KBM-7 (cell line): ENCODE measurements at places on chromosomes 1 and 21.

DNA sequence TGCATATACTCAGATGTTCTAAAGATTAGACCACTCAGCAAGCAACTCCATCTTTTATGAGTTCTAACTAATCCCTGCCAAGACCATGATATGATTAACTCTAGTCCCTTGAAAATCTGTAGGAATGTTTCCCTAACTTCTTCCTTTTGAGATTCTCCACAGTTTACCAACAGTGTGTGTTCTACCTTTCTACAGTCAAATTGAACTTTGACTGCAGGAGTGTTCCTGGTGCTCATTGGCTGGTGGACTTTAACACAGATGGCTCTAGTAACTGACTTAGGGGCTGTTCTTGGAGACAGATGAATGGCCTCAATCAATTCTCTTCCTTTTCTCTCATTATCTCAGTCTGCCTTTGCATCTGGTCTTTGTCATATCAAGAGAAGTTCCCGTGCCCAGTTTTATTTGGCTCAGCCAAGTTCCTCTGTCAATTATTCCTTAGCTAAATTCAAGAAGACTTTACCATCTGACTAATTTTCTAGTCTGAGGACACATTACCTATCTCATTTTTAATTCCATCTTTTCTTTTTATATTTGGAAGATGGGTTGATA lies 643.9 kb upstream of the CAMK1G start:
- no peak for DNase-seq

GRCh38 chr1:22071511-22071910 lies 19.0 kb downstream of the CDC42 start:
- no peak for DNase-seq

DNA sequence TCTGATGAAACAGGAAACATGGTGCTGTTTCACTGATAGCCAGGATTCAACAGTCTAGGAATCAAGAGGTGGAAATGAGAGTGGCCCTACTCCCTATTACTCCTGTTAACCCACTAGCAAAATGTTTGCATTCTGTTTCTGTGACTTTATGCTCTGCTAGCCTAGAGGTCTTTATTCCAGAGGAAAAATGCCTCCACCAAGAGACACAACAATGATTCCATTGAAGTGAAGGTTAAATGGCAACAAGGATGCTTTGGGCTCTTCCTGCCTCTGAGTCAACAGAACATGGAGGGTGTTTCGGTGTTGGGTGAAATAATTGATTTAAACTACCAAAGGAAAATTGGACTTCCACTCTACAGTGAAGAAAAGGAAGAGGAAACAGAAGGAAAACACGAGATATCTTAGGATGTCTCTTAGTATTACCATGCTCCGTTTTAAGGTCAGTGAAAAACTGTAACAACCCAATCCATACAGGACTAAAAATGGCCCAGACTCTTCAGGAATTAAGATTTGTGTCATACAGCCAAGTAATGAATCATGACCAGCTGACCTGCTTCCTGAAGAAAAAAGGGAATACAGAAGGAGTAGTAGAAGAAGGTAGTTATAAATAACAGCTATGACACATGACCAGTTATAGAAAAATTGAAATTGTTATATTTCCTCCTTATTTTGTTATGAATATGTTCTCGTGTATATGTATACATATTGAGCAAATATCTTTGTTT lies 1237.8 kb downstream of the NCAM2 start:
- no peak for DNase-seq

- no peak for DNase-seq
Observed at GRCh38 chr1:15584489-15585363, at the start of gene AGMAT. Gene AGMAT (minus strand): TSS chr1:15585051. CDS start chr1:15584967, 84 bp downstream.

DNA sequence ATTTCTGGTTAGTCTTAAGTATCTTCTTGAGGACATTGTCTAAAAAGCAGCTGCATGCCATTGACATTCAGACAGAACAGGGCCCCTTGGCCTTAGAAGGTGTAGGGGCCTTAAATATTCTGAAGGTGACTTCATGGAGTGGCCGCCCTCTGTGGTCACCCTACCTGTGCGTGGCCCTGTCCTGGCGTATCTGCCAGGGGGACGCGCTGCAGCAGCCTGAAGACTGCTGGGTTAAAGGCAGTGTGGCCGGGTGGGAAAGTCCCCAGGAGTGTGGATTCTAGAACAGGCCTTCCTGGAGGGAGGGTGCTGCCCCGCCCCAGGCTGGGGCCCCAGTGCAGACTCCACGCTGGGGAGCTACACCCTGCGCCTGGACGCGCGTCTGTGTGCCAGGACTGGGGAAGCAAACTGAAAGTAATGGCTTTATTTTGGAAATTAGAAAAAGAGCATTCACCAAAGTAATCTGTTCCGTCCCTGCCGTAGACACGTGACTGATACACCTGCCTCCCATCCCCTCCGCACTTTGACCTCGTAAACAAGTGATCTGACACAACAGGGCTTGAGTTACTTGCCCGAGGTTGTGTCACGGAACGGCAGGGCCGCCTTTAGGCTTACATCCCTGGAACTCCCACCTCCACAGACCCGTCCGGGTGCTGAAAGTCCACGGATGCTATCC lies 1.8 kb downstream of the AGPAT3 start:
- DNase-seq = no peak

DNA sequence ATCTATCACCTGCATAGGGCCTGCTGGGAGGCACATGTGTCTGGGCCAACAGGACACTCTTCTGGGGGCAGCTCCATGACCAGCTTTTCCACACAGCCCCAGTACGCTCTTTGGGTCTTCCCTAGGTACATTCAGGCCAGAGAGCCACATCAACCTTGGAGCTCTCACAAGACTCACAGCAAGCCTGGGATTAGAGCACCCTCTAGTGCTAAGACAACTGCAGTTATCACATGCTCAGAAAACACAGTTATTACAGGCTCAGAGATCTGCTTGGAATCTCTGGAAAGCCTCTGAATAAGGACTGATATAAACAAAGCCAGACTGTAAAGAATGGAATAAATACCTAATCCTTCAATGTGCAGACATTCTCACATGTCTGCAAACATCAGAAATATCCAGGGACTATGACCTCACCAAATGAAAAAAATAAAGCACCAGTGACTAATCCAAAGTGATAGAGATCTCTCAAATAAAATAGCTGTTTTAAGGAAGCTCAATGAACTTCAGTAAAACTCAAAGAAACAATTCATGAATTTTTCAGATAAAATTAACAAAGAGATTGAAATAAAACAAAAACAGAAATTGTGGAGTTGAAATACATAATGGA lies 563.9 kb upstream of the NR5A2 start:
- DNase-seq = peak; percentile 59
